CD4-positive, alpha-beta T cell treated with Interleukin-21 for 1 hour (primary cell): ENCODE measurements at places on chromosomes 2 and 18.

- DNase-seq = no peak
Measured at GRCh38 chr2:183709829-183710228, 585.6 kb downstream of the NUP35 start.

- DNase-seq = no peak
Measured at GRCh38 chr2:133296401-133296800, 271.9 kb downstream of the NCKAP5 start.

GRCh38 chr2:167752734-167753133, 494.7 kb downstream of the STK39 start:
- DNase-seq = no peak

DNA sequence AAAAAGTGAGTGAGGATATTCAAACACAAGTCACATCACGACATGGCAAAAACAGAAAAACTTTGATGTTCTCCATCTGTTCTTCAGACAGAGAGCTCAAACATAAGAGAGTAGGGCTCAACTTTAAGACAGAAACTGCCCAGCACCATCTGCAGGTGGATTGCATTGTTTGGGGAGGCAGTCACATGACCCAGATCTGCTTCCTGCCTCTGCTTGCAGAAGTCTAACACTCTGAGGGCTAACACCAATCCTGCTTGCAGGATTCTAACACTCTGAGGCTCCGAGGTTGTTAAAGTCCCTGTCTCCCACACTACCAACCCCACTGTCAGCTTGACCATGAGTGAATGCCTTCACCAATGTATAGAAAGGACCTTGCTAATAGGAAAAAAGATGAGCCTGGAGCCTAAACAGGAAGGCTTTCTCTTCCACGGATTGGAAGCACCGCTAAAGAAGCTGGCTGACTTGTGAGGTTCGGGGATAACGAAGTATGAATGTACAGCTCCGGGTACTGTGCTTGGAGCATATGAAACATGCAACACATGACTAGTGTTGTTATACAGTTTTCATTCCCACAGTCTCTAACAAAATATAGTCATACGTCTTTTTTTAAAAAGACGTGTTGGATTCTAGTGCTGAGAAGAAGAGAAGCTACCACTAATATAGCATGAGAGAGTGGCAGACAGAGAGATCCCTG, 176.6 kb upstream of the CREB1 start:
- peak; percentile 26 for DNase-seq

GRCh38 chr2:28681158-28681571, 70.5 kb upstream of the PPP1CB start:
- DNase-seq = peak; percentile 82

GRCh38 chr18:55323051-55323994, 264.7 kb downstream of the TCF4 start:
- DNase-seq = no peak

- DNase-seq = no peak
Measured at GRCh38 chr18:79639072-79639829, 40.4 kb upstream of the CTDP1 start.

DNA sequence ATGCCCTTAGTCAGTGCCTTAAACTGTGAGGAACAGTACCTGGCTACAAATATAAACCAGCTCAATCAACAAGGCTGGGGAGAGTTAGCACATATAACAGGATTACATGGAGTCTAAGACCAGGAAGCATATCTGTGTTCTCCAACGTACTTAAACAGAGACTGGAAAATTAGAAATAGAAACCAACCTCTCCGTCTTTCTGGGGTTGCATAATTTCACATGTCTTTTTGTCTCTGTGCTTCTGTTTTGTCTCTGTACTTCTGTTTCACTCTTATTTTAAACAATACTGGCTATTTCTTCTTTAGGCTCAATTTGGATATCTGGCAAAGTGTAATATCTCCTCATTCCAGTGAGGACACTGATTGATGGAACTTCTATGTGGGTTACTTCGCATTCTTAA, 749.0 kb upstream of the ZEB2 start:
- DNase-seq = no peak

GRCh38 chr2:113876503-113877387, 13.1 kb upstream of the ACTR3 start:
- peak; percentile 89 for DNase-seq

GRCh38 chr18:23103449-23103848, 31.8 kb upstream of the CABLES1 start:
- no peak for DNase-seq

- no peak for DNase-seq
Measured at GRCh38 chr2:153510996-153511395, 32.4 kb upstream of the RPRM start.

GRCh38 chr2:25078170-25079049, 36.5 kb downstream of the EFR3B start:
- DNase-seq = no peak

DNA sequence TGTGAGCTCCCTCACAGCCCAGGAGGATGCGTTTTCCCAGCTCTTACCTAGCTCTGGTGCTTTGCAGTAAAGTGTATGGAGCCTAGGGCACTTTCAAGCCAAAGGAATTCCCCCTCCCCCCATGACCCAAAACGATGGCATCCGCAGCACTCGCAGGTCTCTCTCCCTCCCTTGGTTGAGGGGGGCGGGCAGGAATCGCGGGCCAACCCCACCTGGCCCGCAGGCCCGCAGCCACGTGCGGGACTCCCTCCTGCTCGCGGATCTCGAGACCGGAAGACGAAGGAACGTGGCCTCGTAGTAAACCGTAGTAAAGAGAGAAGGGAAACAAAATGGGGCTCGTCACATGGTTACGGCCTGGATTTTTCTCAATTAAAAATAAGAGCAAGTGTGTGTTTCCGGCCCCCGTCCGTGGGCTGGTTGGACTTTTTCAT, 8.5 kb downstream of the IRS1 start:
- peak; percentile 80 for DNase-seq

GRCh38 chr2:46277431-46278190, 19.6 kb upstream of the EPAS1 start:
- DNase-seq = no peak

GRCh38 chr2:170121689-170122088, 56.3 kb upstream of the MYO3B start:
- no peak for DNase-seq

GRCh38 chr2:206368484-206368883, 74.8 kb upstream of the ADAM23 start:
- no peak for DNase-seq

GRCh38 chr2:189287982-189288521, 108.5 kb upstream of the COL5A2 start:
- peak; percentile 39 for DNase-seq

DNA sequence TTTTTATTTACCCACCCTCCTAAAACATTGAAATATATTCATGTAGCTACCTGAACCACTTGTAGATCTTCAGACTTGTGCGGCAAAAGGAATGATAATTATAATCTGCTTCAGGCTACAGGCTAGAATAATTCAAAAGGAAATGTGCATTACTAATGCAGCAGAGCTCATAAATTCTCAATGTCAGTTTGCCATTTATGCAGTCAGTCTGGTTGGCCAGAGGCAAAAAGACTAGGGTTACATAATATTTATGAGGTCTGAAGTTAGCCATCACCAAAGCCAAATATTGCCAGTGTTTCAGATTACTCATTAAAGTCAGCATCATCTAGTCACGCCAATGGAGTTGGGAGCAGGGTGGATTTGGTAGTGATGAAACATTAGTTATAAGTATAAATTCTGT, 38.9 kb downstream of the METAP1D start:
- DNase-seq = no peak

DNA sequence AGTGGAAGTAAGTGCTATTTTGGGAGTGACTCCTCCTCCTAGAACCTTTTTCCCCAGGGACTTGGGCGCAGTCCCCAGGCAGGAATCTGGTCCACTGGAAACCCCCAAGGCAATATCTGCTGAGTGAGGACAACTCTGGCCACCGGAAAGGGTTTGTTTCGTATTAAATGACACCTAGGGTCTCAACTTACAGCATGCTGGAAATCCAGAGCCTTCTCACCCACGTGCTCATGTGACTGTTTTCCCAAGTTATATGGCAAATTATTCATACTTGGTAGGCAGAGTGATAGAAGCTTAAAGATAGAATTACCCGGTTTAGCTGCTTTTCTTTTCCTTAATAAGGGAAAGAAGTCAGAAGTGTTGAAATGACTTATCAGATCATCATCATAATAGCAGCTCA, 436.9 kb upstream of the SPRED2 start:
- no peak for DNase-seq

- no peak for DNase-seq
Measured at GRCh38 chr2:160924936-160925353, 235.3 kb upstream of the TANK start.

GRCh38 chr2:24676493-24676892, 116.7 kb downstream of the PTRHD1 start:
- no peak for DNase-seq

DNA sequence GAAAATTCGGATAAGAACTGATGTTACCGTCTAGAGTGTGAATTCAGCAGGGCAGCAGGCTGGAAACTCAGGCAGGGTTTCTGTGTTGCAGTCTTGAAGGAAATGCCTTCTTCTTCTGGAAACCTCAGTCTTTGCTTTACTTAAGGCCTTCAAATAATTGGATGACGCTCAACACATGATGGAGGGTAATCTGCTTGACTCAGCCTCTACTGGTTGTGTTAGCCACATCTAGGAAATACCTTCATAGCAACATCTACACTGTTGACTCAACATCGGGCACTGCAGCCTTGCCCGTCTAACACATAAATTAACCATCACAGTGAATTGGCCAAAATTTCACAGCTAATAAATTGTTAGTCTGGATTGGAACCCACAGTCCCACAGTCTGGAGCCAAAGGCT, 37.2 kb downstream of the YPEL5 start:
- no peak for DNase-seq

DNA sequence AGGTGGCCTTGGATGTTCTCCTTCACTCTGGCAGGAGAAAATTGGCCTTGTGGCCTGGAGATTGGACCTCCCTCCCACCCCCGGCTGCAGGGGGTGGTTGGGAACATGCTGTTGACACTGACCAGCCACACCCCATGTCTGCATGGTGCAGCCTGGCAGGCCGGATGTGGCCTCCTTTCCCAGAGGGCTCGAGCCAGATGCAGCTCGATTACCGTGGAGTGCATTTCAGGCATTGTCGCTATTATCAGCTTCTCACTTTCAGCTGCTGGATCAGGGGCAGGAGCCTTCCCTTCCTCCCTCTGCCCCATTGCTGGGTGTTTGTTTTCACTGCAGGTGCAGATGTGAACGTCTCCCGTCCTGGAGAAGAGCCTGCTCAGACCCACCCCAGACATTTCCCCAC, 211.0 kb upstream of the SIX2 start:
- DNase-seq = no peak

- no peak for DNase-seq
Measured at GRCh38 chr2:150647943-150648342, 160.5 kb upstream of the RND3 start.

- DNase-seq = no peak
Measured at GRCh38 chr2:192696857-192697256, 502.1 kb upstream of the TMEFF2 start.

DNA sequence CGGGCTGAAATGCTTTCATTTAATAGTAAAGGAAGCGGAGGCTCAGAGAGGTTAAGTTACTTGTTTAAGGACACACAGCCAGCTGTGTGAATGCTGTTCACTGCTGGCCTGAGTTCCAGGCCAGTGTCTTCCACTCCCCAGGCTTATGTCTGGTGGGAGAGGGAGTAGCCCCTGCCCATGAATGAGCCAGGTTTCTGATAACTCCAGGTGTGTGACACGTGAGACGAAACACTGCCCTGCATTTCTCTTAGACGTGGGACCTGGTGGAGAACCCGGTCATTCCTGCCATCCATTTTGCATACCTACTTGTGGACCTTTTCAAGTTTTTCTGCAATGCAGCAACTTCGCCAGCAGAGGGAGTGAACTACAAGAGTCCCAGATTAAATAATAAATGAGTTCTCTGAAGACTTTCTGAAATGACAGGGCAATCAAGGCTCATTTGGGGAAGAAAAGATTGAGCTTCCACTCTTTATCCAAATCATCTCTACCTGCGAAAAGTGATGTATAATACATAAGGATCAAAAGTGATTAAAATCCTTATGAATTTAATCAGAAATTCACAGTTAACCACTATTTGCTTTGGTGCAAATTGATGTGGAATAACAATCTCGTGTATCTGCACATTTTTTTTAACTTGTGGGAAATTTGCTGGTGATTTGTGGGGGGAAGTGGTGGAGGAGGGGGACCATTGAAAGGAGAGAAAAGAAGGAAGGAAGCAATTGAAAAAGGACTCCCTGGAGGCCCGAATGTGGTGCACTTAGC, 79.4 kb upstream of the ASB18 start:
- peak; percentile 66 for DNase-seq

- DNase-seq = no peak
Measured at GRCh38 chr2:224555823-224556366, 29.3 kb downstream of the CUL3 start.

GRCh38 chr2:85096616-85097015, 36.6 kb upstream of the TCF7L1 start:
- no peak for DNase-seq

DNA sequence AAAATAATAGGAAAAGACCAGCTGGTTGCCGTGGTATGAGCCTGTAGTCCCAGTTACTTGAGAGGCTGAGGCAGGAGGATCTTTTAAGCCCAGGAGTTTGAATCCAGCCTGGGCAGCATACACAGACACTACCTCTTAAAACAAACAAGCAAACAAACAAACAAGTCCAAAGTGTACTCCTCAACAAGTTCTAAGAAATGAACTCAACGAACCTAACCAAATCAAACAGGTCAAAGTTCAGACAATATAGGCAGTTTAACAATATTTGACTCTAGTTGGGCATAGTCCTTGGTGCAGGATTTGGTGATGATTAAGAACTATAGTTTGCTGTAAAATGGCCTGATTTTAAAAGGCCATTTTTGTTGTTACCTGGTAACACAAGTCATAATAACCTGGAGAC, 41.9 kb upstream of the RHOB start:
- DNase-seq = no peak

DNA sequence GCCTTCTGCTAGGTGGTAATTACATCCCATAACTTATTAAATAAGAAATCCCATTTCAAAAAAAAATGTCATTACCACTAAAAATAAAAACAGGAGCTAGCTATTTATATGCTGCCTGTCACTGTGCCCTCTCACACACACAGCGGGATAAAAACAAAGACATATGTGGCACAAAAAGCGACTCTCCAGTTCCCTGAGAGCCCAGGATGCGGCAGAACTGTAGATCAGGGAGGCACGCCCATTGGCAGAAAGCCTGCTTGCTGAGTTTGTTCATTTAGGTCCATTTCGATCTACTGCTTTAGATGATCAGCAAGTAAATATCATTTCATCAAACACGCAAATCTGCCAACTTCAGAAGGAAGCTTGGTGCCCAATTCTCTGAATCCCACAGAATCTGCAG, 124.4 kb downstream of the TMEM163 start:
- no peak for DNase-seq
